ENCODE measurements at places on chromosomes 6 and 20. TPM values are rescaled to one million over a fixed set of nuclear protein-coding genes. Genes with fewer than 3 reads are reported as not detected.

DNA sequence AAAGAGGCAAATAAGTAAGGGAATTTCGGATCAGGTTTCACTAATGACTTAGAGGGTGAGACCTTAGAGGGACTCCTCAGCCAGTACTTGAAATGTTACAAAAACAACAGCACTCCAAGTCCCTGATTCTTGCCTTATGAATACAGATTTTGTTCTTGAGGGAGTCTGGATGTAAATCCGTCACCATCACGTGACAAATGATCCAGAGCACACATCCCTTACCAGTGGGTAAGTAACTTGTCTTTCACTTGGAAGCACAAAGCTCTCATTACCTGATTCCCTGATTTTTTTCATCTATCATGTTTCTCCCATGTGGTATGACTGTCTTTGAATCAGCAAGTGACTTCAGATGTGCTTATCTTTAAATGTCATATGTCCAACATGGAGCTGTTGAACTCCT, 595.3 kb upstream of the POU3F2 start:
- DNase-seq, result no peak

Gene RAET1E
- not detected for total RNA-seq

GRCh38 chr6:145485288-145485687, 250.0 kb downstream of the EPM2A start:
- no peak for DNase-seq

Gene LPA
- not detected for total RNA-seq
